ENCODE measurements at places on chromosomes 7 and 10.
A peak's percentile ranks its signal among the peaks of the same experiment; 100 is the strongest.

- no peak for DNase-seq
Measured at GRCh38 chr10:119514819-119515218, 27.7 kb downstream of the RGS10 start.

- no peak for DNase-seq
Measured at GRCh38 chr7:129184981-129185670, 3.3 kb upstream of the SMO start.

- DNase-seq: no peak
Measured at GRCh38 chr10:4396401-4397283, 429.4 kb upstream of the AKR1E2 start.

GRCh38 chr10:116331815-116332214 lies 7.6 kb downstream of the CCDC172 start:
- DNase-seq: no peak

DNA sequence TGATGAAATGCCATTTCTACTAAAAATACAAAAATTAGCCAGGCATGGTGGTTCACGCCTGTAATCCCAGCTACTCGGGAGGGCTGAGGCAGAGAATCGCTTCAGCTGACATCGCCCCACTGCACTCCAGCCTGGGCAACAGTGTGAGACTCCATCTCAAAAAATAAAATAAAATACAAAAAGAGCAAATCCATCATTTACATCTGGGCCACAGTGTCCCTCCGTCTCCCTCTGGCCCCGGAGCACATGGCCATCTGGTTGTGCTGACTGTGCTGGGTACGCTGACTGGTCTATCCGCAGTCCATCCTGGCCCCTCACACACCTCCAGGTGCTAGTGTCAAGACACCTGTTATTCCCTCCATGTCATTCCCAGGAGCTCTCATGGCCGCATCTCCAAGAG lies 42.1 kb downstream of the KCNH2 start:
- DNase-seq: no peak

DNA sequence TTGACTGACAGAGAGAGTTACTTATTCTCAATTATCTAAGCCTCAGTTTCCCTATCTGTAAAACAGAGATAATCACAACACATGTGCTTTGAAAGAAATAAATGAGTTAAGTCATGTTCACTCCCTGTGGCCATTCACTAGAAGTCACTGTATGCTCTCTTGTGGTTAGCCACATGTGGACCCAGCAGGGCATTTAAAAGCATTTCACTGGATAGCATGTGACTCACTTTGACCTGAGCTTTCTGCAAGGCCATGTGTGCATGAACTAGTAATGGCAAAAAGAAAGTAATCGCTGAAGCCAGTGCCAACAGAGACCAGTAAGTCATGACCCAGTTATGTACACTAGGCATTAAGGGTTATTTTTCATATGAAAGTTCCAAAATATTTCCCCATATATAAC lies 557.0 kb upstream of the IGFBP3 start:
- DNase-seq: no peak

GRCh38 chr7:88391247-88391646 lies 84.6 kb upstream of the STEAP4 start:
- no peak for DNase-seq

DNA sequence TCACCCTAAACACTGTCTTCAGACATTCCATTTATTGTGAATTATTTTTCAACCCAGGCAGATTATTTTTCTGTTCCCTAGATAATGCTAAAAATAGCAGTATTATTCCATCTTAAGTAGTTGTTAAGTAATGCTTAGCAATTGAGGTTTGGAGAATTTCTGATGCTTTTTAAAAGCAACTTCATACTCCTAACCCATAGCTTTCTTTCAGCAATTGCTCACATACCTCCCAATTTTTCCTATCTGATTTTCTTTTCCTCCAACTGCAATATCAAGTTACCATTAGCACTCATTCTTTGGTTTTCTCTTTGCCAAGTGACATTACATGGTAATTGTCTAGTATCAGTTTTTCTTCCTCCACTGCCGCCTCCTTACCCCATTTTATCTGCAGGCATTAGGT lies 104.7 kb downstream of the GPR85 start:
- no peak for DNase-seq

DNA sequence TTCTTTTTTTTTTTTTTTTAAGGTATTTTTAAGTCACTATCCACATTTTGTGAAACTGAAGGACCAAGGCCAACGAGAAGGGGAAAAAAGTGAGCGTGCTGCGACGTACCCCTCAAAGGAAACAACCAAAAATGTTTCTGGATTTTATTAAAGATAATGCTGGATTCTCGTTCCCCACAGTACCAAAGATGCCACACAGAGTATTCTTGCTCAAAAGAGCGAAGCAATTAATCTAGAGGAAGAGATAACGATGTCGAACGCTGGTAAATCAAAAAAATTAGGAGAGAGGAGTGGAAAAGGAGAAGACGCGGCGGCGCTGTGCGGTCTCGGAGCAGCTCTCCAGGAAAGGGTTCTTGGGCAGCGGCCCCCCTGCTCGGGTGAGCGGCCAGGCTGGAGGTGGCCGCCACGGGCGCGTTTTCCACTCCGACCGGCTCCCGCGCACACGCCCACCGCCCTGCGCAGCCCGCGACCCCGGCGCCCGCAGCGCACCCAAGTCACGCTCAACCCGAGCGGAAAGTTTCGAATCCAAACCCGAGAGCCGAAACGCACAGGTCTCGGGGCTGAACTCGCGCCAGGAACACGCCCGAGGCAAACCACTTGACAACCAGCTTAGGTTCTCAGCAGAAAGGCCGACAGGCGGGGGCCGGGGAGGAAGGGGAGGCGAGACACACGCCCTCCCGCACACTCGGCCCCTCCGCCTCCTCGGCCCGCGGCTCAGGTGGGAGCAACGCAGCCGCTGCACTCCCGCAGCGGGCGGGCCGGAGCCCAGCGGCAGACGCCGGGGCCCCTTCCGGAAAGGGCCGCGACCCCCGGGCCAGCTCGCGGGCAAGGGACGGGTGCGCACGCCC lies 989 bp downstream of the SRPK2 start:
- DNase-seq: peak; percentile 83

DNA sequence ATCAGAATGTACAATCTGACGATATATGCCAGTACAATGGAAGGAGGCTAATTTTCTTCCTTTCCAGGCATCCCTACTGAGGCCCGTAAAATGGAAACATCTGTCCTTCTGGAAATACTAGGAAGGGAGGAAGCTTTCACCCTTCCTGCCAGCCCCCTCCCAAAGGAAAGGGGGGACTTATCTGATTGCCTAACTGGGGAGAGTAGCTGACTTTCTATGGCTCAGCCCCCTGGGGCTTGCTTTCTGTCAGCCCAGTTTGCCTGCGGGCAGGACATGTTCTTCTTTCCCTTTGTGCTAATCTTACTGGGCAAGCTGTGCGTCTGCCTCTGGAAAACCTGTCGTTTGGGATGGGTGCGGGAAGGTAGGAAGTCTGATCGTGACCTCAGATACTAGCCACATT lies 508.9 kb downstream of the SUGCT start:
- no peak for DNase-seq
